ENCODE measurements at places on chromosomes 7 and 10.

DNA sequence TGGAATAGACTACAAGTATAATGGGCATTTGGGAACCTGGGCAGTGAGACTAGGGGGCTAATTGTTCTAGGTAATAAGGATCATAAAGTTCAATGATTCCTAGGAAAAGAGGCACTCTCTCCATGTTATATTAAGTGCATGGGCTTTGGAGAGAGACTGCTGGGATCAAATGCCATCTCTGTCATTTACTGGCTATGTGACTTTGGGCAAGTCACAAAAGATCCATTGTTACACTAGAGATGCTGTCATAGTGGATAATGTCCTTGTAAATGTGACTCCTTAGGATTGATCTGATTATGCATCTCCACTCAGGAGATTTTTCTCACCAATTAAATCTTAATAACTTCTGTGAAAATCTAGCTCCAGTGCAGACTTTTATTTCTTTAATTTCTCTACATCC lies 156.3 kb upstream of the CACNA2D1 start:
- DNase-seq: no peak

- no peak for DNase-seq
Observed at GRCh38 chr10:122678266-122678665, 21.4 kb downstream of the C10orf120 start.

- DNase-seq: no peak
Observed at GRCh38 chr10:127836966-127837365, 55.8 kb downstream of the CLRN3 start.

GRCh38 chr7:6315746-6316145 lies 43.3 kb upstream of the CYTH3 start:
- DNase-seq: no peak

DNA sequence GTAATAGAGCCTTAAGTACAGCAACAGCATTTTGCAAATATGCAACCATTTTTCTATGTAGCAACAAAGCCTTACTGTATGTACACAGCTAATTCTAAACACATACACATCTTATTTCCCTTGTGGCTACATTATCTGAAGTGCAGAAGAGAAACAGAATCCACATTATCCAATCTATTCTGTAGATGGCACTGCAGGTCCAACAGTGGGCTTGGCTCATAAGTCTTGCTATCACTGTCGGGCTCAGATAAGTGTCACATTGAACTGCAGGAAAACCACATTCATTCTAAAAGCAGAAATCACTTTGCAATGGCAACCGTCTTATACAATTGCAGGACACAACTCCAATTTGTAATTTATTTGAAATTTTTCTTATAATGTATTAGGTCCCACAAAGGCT lies 109.8 kb upstream of the NOBOX start:
- DNase-seq: no peak

DNA sequence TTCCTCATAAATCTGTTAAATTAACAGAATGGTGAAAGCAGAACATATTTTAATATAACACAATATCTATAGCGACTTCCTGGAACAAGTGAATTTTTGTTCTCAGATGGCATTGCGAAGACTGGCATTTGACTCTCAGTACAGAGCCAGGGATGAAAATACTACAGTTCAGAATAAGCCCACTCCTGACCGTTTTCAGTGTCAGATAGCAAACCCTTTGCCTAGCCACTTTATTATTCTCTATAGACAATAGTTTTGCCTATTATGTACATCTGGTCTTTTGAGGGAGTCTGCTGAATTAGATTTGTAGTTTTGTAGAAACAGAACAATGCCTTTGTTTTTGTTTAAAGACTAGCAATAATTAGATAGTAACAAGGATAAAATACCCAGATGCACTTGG lies 2.3 kb downstream of the MINPP1 start:
- DNase-seq: no peak

GRCh38 chr10:90051053-90051452 lies 349.7 kb downstream of the KIF20B start:
- no peak for DNase-seq

DNA sequence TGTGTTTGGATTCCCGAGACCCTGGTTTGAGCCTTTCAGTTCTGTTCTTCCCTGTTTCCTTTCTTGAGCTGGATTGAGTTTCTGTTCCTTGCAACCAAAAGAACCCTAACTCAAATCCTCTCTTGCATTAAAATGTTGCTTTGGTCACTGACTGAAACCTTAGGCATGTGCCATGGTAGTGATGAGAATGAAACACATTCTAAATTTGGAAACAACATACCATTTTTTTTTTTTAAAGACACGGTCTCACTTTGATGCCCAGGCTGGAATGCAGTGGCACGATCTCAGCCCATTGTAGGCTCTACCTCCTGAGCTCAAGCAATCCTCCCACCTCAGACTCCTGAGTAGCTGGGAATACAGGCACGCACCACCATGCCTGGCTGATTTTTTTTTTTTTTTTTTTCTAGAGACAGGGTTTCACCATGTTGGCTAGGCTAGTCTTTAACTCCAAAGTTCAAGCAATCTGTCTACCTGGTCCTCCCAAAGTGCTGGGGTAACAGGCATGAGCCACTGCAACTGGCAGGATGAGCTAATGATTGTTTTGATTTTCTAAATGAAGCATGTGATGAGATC lies 8.4 kb downstream of the THAP5 start:
- DNase-seq: no peak

- no peak for DNase-seq
Observed at GRCh38 chr7:11332186-11332864, 358.7 kb downstream of the PHF14 start.

- DNase-seq: no peak
Observed at GRCh38 chr7:70679661-70680060, 452.3 kb upstream of the GALNT17 start.

DNA sequence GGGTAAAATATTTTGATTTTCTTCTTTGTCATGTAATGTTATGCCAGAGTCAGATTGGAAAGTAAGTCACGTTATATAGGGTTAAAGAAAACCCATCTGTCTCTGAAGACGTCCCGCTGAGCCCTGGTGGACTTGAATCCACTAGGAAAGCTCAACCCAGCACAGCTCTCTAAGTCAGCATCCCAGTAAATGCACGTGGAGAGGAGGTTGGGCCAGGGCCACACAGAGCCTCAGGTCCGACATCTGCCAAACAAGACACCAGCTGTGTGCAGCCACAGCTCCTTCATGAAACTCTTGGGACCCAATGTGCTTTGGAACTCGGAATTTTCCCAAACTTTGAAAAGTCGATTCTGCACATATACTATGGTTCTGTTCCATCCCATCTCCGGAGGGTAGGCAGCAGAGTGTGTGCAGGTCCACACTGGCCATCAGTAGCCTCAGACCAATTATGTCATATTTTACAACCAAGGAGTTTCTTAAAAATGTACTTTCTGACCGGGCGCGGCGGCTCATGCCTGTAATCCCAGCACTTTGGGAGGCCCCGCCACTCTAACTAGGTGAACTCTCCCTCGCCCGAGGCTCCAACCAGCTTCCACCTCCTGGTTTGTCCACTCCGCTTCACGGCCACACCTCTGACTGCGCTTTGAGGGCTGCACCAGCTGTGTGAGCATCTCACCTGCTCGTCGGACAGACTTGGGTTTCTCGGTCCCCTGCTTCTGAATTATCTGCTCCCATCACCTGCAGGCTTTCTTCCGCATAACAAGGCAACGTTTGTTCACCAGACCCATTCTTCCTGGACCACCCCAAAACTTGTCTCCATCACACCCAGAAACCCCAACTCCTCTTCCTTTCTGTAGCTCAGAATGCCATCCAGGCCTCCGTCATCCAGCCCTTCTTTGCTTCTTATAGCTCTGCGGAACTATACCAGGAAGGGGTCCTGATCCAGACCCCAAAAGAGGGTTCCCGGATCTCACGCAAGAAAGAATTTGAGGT lies 29.7 kb upstream of the DNAJB6 start:
- DNase-seq: no peak

GRCh38 chr7:34900891-34901513 lies 136.3 kb downstream of the DPY19L1 start:
- DNase-seq: no peak

- no peak for DNase-seq
Observed at GRCh38 chr7:94406696-94407095, 12.0 kb downstream of the COL1A2 start.

DNA sequence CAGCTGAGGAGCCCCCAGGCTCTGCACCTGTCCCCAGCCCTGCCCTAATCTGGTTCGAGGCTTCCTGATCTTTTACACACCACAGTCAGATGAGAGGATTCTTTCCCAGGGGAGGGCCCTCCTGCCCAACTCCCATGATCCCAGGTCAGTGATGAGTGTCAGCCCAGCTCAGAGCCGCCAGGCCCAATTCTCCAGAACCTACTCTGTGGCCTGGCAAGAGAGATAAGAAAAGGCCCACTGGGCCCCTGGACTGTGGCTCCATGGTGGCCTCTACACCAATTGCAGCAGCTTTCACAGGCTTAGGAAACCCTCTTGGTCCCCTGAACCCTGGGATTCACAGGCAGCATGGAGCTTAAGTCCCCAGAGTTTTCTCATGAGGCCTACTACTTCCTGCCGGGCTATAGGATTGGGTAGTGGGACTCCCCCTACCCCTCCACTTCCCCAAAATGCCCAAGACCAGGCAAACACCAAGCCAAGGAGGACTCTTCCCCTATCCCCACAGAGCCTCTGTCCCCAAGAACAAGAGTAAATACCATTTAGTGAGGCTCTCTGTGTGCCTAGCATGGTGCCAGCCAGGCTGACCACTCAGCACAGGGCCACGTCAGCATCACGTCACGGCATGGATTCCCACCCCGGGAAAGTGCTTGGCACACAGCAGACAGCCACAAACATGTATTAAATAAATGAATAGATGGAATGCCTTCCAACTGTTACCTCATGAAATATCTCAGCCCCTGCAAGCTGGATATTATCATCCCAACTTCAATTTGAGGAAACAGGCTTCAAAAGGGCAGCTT lies 100.0 kb downstream of the GRID1 start:
- DNase-seq: no peak

DNA sequence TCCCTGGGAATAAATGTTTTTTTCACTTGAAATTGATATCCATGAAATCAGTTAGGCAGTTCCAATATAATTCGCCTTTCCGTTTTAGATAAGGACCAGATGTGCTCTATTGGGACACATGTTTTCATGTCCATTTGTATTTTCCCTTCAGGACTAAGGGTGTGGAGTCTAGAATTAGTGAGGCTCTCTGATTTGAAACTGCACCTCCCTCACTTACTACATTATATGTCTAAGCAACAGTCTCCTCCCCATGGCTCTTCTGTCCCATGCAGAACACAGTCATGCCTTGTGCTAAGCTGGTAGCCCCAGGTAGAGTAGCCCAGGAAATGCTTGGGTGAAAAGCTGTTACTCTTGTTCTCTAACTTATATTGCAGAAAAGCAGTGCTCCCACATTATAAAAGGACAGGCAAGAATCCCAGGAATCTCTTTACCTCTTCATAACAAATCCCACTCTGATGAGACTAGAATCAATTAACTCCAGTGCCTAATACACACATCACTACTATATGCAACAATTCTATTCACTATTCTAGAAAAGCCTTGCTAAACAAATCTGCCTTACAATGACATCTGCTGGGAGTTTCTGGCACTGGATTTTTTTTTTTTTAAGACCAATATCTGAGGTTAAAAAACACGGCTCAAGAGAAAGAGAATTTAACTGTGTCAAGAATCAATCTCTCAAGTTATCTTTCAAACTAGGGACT lies 293.9 kb downstream of the SNX13 start:
- DNase-seq: no peak

GRCh38 chr10:113692271-113692670 lies 12.6 kb downstream of the CASP7 start:
- no peak for DNase-seq

DNA sequence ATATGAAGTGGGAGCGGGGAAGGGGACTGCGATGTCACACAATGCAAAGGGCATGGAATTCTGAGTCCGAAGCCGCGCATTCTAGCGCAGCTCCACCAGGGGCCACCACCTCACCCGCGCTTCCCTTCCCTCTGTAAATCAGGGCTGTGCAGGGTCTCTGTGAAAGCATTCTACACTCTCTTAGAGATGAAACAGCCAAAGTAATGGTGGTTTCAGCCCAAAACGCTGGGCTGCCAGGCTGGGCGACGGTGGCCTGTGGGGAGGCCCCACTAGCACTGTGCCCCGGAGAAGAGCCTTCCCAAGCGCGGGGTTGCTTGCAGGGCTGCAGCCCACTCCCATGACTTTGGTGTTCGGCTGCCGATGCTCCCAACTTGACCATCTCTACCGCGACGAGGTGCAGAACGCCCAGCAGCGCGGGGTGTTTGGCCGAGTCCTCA lies 11.4 kb downstream of the ATG9B start:
- no peak for DNase-seq

- no peak for DNase-seq
Observed at GRCh38 chr7:78770422-78771410, 682.8 kb downstream of the MAGI2 start.

- DNase-seq: no peak
Observed at GRCh38 chr7:117791877-117792780, 81.1 kb downstream of the CTTNBP2 start.

DNA sequence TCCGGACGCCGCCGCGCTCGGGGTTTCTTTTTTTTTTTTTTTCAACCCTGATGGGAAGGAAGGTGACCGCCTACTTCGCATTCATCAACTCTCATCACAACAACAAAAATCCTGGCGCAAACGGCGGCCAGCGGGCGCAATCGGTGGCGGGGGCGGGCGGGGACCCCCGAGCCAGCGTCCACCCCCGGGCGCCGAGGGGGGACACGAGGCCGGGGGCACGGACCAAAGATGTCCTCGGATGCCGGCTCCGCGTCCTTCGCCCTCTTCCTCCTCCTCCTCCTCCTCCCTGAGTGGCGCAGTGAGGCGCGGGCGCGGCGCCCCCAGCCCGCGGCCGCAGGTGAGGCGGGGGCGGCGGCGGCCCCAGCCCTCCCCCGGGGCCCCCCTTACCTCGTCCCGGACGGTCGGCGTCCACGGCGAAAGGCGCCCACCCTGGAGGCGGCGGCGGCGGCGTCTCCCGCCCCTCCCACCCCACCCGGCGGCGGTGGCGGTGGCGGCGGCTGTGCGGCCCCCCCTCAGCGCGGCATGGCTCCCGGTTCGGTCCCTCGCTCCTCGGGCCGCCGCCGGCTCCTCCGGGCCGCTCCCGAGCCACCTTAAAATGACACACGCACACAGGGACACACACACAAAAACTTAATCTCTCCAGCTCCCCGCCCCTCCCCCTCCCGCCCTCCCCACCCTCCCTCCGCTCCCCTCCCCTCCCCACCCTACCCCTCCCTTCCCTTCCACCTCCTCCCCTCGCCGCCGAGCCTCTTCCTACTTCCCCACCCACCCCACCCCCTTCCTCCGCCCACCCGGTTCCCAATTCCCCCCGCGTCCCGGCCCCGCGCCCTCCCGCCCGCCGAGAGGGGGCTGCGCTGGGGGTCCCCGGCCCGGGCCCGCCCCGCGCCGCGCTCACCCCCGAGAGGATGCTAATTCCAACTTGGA lies at the start of gene CTBP2:
CTBP2 (minus strand) TSS at position 632 of the 924 bp plus-strand sequence.
- no peak for DNase-seq

DNA sequence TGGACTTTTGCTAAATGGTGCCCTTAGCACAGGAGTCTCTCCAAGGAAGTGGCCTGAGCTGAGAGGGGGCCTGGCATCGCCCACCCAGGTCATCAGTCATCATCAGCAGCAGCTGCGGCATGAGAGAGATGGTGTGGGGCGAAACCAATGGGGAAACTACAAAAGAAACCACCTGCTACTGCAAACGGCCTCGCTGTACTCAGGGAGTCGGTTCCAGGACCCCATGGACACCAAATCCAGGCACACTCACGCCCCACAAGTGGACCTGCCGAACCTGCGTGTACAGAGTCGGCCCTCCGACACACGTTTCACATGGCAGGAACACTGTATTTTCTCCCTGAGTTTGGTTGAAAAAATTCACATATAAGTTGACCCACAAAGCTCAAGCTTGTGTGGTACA lies 37.8 kb downstream of the DIP2C start:
- DNase-seq: no peak
